ENCODE measurements at places on chromosomes 1 and 21. TPM values are rescaled to one million over a fixed set of nuclear protein-coding genes. Genes with fewer than 3 reads are reported as not detected.

PLEKHN1 gene
- total RNA-seq: 0.38 TPM

AKNAD1 gene
- total RNA-seq: 0.45 TPM

MPZL1 gene
- 215 TPM for total RNA-seq

HMGCS2 gene
- not detected for total RNA-seq

SPRR2G gene
- not detected for total RNA-seq

F5 gene
- not detected for total RNA-seq

GBP2 gene
- total RNA-seq: 0.56 TPM

PRAMEF20 gene
- total RNA-seq: not detected

DCDC2B gene
- total RNA-seq: not detected

- peak; percentile 4 for DNase-seq
Observed at GRCh38 chr1:160987359-160988050, 32.9 kb upstream of the ITLN2 start.

GRCh38 chr1:36080236-36080635, 3.7 kb upstream of the TEKT2 start:
- no peak for DNase-seq

GRCh38 chr1:60679524-60680375, 402.6 kb upstream of the NFIA start:
- DNase-seq: no peak

- no peak for DNase-seq
Observed at GRCh38 chr1:158204458-158204827, 23.7 kb downstream of the CD1D start.

- no peak for DNase-seq
Observed at GRCh38 chr1:45585110-45585426, 1.2 kb downstream of the NASP start.

GRCh38 chr1:1342061-1342562, 7.1 kb downstream of the DVL1 start:
- no peak for DNase-seq

DNA sequence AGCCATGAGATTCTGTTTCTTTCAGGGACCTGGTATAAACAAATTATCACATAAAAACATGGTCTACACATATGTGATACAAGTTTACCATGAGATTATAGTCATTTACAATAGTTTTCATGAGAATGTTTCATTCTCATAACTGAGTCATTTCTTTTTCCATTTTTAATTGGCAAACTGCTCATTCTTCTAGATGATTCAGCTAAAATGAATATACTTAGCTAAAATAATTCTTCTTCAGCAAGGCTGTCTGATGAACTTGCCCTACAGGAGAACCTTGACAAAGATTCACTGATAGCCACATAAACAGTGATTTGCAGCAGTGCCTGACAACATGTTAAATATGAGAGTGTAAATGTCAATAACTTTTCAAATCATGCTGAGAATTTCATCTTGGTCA, 253.2 kb downstream of the FMN2 start:
- no peak for DNase-seq

DNA sequence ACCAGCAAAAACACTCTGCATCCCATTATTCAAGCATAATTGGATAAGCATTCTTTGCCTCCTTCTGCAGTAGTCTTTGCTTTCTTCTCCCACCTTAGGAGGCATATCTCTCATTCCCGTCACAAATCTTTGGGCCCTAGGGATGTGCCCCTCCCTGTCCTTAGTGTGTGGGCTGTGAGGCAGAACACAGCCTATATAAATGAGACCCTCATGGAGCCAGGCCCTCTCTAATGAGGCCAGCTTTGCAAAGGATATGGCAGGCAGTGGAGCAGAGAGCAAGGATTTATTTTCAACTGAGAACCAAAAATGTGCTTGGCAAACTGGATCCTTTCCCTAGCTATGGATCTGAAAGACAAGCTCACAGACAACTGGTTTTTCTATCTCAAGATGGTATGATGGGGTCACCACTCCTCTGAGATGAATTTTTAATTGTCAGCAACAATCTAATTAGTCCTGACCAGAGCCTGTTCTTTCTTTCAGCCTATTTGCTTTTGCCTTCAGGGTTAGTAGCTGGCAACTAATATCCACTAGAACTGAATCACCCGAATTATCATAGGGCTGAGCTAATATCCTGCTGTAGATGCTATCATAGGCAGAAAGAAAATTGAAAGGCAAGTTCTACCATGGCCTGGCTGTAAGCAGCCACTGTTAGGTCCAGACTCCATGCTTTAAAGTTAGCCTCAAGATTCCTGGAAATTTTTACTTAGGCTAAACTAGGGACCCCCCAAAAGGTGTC, 134.2 kb downstream of the SYT2 start:
- no peak for DNase-seq

DNA sequence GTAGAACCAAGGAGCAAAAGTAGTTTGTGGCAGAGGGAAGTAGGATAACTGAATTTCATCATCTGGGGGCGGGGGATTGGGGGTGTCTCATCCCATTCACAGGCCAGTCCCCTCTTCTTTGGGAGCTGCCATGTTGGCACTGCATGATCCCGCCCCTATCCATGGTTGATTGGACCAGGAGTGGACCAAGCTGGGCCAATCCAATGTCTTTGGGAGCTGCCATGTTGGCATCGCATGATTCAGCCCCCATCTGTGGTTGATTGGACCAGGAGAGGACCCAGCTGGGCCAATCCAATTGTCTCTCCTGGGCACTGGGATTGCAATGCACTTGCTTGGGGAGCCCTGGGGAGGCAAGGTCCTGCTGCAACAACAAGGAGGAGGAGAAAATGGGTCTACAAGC, 12.3 kb upstream of the ALPL start:
- DNase-seq: no peak

GRCh38 chr1:21317035-21317689, 26.9 kb upstream of the ECE1 start:
- no peak for DNase-seq

DNA sequence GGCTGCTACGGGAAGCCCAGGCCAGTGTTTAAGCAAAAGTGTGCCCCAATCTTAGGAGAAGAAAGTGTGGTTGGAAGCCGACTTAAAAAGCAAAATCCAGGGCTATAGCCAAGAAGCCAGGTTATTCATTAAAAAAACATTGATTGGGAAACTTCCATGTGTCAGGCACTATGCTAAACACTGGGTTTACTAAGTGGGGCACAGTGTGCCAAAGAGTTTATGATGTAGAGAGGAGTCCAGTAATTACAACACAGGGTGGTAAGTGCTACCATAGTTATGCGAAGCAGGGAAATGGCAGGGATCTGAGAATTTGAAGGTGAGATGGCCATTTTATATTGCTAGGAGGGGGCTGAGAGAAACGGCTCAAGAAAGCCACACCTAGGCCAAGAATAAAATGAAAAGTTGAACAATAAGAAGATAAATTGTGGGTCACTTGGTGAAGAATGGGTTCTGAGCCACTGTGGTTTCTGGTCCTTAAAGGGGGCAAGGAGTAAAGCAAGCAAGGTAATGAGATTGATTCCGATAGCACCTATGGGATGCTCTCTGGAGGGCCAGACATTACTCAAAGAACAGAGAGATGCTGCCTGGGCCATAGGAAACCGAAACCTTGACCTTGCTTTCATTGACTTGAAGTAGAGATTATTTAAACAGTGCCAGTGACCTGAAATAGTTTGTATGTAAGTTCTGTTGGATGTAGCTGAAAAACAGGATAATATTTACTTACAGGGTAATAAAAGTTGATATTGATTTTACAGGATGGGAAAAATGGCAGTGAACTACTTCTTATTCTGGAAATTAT, 177.8 kb downstream of the GIPC2 start:
- no peak for DNase-seq

- no peak for DNase-seq
Observed at GRCh38 chr1:179510038-179510437, 65.7 kb downstream of the NPHS2 start.

DNA sequence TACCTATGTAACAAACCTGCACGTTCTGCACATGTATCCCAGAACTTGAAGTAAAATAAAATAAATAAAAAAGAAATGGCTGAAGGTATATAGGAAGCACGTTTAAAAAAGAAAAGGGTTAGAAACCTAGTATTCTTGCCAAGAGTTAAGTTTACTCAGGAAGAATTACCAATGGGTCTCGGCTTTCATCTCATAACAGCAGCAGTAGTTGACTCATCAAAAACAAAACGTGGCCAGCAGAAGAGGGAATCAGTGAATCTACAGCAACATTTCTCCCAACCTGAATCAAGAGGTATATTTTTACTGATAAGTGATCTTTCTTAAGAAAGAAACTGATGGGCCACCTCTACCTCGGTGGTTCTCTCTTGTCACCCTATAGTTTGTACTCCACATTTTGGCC, 340.3 kb downstream of the BRINP2 start:
- DNase-seq: no peak

DNA sequence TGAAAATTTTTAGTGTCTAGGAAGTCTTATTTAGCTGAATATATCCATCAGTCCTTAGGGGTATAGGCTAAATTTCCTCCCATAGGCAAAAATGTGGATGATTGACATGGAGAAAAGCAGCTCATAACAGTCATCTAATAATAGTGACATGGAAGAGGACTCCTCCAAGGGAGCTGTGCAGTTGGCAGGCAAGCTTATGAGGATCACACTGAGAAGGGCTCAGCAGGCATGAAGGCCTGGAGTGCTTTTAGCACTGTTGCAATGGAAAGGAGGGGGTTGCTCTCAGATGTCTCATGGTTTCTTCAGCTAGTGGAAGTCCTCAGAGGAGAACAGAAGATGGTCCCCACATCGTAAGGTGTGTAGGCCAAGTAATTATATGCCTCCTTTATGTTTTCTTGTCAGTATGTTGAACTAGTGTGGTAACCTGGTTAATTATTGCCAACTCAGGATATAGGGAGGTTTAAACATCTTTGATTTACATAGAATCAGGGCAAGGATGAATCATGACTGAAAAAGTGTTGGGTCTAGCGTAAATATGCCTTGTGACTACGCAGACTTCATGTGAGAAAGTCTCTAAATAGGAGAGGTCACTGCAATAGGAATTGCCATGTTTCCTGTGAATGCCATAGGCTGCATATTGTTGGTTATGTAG, 18.9 kb downstream of the VN1R5 start:
- no peak for DNase-seq

GRCh38 chr1:59061876-59062275, 235.0 kb upstream of the FGGY start:
- DNase-seq: no peak

DNA sequence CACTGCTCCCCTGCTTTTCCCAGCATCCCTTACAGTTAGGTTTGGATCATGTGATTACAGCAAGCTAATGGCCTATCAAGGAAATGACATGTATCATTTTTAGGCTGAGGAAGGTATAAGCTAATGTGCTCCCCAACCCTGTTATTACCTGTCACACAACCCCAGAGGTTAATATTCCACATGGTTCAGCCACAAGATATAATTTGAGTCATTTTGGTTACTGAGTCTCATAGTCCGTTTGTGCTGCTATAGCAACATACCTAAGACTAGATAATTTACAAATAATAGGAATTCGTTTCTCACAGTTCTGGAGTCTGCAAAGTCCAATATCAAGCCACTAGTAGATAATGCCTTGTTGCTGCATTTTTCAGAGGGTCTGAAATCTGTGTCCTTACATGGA, 29.1 kb upstream of the SLC16A1 start:
- DNase-seq: no peak

DNA sequence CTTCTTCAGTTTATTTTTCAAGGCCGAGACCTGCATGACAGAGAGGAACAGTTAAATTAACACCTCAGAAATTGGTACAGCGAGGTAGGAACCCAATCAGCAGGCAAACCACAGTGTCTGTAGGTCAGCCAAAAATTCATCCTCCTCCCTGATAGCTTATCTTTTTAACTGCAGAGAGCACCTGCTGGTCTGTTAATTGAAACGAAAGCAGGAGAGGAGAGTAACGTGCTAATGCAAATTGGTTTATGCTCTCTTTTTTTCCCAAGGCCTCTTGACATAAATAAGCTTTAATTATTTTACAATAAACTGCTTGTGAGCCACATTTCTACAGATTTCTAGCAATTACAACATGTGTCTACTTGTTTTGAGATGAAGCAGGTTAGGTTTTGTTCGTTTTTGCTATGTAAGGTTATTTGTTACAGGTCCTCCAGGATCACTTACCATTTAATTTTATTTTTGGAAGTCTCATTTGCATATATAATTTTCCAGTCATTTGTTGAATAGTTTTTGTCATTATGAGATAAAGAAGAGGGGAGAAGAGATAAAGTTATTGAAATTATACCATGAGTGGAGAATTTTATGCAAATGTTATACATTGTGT, 179.9 kb downstream of the DENND1B start:
- no peak for DNase-seq

DNA sequence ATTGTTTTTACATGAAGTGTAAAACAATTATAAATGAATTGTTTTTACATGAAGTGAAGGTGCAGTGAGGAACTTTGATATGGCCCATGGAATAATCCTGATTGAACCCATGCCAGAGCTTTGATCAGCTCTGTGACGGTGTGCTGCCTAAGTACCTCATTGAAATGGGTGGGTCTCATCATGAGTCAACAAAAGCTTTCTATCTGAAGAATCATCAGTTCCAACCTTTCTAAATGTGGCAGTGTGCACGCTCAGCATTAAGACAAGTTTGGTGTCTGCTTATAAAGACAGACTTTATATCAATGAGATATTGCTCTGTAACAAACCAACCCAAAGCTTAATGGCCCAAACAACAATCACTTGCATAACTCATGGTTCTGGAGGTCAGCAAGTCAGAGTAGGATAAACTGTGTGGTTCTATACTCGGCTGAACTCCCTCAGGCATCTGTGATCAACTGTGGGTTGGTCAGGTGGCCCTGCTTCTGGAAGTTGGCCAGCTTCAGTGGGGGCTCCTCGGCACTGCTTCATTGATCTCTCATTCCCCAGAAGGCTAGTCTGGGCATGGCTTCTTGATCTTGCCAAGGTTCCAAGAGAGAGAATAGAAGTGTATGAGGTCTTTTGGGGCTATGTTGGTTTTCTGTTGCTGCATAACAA, 258.0 kb downstream of the LTN1 start:
- DNase-seq: no peak

DNA sequence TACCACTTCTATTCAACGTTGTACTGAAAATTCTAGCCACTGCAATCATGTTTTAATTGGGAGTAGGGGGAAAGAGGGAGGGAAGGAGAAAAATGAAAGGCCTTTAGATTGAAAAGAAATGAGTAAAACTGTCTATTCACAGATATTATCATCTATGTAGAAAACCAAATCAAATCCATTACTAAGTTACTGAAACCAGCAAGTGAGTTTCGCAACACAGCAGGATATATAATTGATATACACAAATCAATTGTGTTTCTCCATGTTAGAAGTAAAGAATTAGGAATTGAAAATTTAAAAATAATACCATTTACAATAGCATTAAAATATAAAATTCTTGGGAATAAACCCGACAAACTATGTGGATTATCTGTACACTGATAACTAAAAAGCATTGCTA, 19.2 kb downstream of the SFT2D2 start:
- no peak for DNase-seq

GRCh38 chr21:35333831-35334618, 284.9 kb upstream of the RUNX1 start:
- DNase-seq: no peak

DNA sequence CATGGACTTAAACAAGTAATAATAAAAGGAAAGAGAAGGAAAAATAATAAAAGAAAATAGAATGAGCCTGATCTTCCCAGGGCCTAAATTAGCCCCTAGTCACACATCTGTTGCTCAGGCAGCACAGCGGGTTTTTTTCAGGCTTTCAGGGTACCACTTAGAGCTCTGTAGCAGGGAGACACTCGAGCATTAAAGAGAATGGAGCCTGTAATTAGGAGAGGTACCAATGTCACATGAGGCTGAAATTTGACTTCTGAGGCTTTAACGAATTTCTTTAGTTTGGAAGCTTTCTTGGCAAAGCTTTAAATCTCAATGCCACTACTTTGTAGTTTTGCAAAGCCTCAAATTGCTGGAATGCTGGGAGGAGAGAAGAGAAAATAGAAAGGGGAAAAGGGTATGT, 116.3 kb downstream of the AK5 start:
- DNase-seq: no peak

Measured in chondrocyte (in vitro differentiated cells).